ENCODE measurements at places on chromosomes 1 and 21.

GRCh38 chr1:184854496-184855140, 100.0 kb upstream of the EDEM3 start:
- peak; percentile 41 for DNase-seq

GRCh38 chr1:234047123-234047522, 142.6 kb downstream of the SLC35F3 start:
- peak; percentile 11 for DNase-seq

- no peak for DNase-seq
Measured at GRCh38 chr1:32960342-32960741, 4.3 kb downstream of the RNF19B start.

DNA sequence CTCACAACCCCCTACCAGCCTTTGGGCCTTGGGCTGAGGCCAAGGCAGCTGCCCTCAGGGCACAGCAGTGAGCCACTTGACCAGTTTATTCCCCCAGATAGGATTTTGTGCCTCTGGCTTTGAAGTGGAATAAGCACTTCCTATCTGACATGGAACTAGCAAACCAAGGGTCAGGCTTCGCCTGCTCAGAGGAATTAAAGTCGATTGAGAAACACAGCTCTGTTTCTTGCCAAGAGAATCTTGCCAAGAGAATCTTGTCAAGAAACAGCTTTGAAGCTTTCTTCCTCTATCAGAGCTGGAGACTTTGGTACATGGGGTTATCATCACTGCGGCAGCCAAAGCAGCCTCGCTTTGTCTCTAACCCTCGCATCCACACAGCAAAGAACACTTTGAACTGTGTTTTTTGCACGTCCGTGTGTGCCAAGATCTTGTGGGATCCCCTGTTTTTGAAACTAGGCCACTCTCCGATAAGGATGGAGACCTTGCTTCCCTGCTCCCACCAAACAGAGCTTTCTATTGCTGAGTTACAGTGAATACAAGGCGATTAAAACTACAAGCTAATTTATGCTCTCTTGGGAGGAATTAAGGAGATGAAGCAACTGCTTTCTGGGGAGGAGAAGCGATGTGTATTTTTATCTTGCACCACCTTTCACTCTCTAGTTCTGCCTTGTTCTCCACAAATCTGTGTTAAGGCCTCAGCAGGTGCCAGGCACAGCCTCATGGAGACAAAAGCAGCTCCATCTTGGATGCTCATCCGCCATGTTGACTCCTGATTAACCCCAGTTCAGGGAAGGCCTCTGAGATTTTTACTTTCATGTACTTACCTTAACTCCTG, 67.3 kb downstream of the RHOU start:
- DNase-seq: no peak

DNA sequence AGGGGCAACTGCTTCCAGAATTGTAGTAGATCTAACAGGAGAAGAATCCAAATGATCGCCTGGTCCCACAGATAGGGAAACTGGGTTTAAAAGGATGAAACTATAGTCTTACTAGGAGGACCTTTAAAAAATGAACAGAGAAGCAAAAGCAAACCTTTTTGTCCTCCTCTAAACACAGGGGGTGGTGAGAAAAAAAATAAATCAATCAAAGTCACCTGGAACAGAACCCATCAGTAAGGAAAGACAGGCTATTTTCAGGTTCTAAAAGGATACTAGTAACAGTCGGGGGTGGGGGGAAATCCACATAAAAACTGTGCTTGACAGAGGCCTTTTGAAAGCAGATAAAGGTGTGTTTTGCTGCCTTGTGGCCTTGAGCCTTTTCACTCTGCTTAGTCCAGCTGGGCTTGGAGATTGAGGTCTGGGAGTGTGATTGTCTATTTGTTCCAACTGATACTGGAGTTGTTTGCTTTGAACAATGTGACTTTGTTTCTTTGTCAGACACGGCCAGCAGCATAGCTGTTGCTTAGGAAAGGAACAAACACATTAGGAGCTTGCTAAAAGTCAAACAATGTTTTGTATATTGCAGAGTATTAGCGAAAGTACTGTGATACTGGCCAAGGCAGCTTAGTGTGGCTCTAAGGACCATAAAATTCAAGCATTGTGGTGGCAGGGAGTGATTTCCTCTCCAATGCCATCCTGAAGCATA, 141.1 kb upstream of the IRF2BP2 start:
- DNase-seq: no peak

DNA sequence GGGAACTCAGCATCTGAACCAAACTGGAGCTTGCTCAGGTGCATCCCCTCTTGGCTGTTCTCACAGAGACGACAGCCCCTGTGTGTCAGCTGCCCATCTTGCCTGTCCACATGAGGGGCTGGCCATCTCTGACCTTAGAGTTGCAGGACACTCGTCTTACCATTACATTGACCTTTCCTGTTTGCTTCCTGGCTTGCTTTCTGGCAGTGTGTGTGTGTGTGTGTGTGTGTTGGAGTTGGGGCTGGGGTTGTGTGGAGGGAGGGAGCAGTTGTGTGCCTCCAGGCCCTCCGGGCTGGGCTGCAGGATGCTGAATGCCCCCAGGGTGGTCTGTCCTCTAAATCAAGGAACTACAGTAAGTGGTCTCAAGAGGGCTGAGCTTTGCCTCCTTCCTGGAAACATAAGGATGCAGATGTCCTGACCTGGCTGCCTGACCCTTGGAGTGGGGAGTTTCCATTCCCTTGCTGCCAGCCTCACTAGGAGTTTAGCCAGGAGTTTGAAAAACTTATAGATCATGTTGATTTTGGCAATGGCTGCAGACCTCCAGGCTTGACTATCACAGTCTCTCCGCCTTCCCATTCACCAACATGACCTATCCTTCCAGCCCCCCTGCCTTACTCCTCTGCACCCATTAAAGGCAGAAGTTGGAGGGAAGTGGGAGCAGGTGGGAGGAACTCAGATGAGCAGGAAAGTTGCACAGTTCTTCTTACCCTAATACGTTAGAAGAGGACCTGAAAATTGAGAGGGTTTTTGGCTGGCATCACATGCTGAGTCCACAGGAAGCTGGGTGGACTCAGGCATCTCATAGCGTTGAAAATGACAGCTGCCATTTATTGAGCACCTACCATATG, 19.0 kb downstream of the RASSF5 start:
- DNase-seq: no peak

- DNase-seq: peak; percentile 50
Measured at GRCh38 chr1:235650341-235651169, 971 bp upstream of the GNG4 start.

GRCh38 chr1:18233176-18233864, 125.7 kb downstream of the IGSF21 start:
- DNase-seq: no peak

GRCh38 chr1:8974551-8974950, 28.9 kb downstream of the CA6 start:
- DNase-seq: no peak

DNA sequence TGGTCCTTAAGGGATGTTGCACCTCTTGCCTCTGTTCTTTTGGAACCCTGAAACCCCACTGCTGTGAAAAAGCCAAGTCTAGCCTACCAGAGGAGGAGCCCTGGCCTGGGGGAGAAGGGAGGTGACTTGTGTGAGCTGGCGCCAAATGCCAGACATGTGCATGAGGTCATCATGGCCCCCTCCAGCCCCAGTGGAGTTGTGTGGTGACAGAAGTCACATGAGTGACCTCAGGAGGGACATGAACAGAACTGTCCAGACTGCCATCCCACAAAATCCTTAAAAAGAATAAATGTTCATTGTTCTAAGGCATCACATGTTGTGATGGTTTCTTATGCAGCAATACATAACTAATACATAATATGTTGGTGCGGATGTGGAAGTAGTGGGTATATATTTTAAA, 10.8 kb downstream of the HHAT start:
- no peak for DNase-seq

GRCh38 chr1:205188098-205188497, 23.4 kb downstream of the DSTYK start:
- no peak for DNase-seq

GRCh38 chr1:58262702-58263101, 283.8 kb downstream of the OMA1 start:
- no peak for DNase-seq

- DNase-seq: no peak
Measured at GRCh38 chr1:20678599-20678998, 17.4 kb upstream of the DDOST start.

DNA sequence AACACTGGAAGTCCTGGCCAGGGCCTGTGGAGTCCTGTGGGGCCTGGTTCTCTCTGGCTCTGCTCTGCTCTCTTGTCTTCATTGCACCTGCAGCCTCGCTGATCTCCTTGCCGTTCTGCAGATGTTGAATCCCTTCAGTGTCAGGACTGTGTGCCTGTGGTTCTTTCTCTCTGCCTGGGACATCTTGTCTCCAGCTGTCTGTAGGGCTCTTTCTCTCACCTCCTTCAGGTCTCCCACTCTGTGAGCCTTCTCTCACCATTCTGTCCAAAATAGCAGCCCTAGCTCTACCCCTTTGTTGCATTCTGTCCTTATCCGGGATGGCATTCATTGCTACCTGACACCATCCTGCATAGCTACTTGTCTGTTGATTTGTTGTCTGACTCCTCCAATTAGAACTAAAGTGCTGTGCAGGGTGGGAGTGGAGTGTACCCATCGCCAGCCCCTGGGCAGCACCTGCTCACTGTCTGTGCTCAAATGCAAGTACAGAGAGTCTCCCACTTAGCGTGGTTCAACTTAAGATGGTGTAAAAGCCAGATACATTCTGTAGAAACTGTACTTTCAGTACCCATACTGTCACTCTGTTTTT, 8.9 kb downstream of the PGBD2 start:
- no peak for DNase-seq

DNA sequence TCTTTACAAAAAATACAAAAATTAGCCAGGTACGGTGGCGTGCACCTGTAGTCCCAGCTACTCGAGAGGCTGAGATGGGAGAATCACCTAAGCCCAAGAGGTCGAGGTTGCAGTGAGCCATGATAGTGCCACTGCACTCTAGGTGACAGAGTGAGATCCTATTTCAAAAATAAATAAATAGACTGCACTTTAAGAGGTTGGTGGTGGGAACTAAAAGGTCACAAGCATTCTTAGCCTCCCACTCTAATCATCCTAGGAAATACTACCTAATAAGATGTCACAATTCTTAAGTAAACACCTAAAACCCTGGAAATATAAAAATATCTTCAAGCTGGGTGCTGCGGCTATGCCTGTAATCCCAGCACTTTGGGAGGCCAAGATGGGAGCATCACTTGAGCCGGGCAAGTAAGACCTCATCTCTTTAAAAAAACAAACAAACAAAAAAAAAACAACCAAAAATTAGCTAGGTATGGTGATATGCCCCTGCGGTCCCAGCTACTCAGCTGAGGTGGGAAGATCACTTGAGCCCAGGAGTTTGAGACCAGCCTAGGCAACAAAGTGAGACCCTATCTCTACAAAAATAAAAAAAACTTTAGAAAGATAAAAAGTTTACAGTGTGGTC, 4.1 kb downstream of the DCAF8 start:
- no peak for DNase-seq

DNA sequence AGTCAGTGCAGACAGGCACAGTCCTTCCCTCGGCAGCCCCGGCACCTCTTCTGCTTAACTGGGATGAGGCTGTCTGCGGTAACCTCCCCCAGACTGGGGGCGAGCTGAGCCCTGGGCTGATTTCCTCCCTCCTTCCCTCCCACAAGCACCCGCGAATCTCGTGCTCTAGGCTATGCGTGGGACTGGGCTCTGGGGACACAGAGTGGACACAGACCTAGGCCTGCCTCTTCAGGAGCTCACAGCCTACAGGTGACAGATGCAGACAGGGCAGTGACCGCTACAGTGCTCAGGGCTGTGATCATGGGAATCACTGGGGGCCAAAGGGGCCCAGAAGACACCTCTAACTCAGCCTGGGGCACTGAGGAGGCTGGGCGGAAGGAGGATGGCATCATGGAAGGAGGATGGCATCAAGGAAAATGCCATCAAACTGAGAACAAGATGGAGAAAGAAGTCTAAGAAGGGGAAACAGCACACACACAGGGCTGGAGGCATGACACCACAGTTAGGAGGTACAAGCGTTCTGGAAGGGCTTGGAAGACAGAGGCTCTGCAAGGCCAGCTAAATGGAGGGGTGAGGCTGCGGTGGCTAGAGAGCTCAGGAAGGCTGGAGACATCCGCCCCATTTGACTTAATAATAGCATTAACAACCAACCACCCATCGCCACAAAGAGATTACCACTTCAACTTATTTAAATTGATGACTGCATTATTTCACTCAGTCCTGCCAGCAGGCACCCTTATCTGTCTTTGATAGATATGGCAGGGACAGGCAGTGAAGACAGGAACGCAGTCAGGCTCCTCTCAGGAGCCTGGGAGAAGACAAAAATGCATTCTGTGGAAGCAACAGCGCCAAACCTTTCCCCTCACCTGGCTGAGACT, 4.2 kb downstream of the TTC39A start:
- DNase-seq: no peak

GRCh38 chr1:180188091-180188506, 33.4 kb downstream of the QSOX1 start:
- peak; percentile 82 for DNase-seq

DNA sequence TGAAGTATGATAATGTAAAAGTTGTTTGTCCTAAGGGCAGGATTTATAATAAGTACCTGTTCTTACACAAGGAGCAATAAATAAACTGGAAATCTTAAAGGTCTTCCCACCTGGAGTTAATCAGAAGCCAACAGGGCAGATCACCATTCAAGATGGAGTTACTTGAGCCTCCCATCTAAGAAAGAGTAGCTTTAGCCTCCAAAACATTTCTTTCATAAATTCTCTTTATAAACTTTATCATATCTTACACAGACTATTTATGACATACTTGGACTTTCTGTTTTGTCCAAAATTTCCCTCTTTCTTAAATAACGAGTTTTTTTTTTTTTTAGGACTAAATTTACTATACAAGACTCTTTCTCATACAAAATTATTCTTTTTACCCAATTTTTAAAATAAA, 18.5 kb downstream of the OR2T1 start:
- DNase-seq: peak; percentile 4

DNA sequence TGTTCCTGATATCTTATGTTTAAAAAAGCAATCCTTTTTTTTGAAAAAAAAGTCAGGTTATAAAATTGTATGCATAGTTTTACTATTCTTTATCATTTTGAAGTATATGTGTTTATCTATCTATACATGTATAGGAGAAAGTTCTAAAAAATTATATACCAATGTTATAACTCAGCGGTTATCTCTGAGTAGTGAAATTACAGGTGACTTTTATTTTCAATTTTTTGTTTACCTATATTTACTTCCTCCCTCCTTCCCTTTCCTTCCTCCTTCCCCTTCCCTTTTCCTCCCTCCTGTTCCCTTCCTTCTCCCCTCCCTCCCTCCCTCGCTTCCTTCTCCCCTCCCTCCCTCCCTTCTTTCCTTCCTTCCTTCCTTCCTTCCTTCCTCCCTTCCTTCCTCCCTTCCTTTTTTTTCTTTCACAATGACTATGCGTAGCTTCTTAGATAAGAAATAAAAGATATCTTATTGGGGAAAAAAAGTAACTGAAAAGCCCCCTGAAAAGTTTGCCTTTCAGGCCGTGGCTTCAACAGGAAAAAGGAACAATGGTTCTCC, 77.1 kb downstream of the ABCA4 start:
- no peak for DNase-seq

DNA sequence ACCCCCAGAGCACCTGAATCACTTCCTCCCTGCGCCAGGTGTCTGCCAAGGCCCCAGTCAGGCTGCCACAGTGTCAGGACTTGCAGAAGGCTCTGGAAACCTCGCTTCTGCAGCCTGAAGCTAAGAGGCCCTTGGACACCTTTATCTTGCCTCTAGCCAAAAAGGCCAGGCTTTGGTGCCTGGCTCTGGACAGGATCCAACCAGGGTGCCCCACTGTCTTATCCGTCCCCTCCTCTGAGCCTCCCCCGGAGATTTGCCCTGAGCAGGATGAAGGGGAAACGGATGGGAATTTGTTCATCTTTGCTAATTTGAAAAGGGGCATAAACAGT, 12.8 kb upstream of the CLSTN1 start:
- no peak for DNase-seq

All from astrocyte of the hippocampus (primary cell).